NAMALWA (cell line): ENCODE measurements at places on chromosomes 13 and 19.
A peak's percentile ranks its signal among the peaks of the same experiment; 100 is the strongest.

- no peak for DNase-seq
Observed at GRCh38 chr13:96816874-96817273, 177.4 kb downstream of the OXGR1 start.

GRCh38 chr13:79044415-79044814 is 361.6 kb downstream of the RBM26 start:
- no peak for DNase-seq

- no peak for DNase-seq
Observed at GRCh38 chr19:30681162-30682100, 309.2 kb downstream of the ZNF536 start.

DNA sequence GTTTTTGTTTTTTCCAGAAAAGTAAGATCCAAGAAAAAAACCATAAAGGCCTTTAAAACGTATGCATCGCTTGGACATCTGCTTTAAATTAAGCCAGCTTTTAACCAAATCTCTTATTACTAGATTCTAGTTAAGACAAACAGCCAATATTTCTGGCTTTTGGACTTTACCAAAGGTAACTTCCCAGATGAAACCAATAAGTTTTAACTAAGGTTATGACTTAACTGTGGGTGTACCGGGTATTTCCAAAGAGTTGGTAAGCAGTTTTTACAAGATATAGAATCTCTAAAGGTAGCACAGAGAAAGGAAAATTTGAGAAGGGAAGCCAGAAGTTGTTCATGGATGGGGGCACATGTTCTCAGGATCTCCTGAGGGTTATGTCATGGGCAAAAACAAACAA is 34.0 kb downstream of the CEACAM1 start:
- DNase-seq = no peak

DNA sequence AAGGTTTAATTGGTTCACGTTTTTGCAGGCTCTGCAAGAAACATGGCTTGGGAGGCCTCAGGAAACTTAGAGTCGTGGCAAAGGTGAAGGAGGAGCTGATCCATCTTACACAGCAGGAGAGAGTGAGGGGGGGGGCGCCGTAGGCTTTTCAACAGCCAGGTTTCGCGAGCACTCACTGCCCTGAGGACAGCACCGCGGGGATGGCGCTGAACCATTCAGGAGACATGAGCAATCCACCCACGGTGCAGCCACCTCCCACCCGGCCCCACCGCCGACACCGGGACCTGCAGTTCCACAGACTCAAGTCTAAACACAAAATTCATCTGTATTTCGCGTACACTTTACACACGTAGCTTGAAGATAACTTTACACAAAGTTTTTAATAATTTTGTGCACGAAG is 73.6 kb downstream of the KDM4B start:
- DNase-seq = peak; percentile 26

DNA sequence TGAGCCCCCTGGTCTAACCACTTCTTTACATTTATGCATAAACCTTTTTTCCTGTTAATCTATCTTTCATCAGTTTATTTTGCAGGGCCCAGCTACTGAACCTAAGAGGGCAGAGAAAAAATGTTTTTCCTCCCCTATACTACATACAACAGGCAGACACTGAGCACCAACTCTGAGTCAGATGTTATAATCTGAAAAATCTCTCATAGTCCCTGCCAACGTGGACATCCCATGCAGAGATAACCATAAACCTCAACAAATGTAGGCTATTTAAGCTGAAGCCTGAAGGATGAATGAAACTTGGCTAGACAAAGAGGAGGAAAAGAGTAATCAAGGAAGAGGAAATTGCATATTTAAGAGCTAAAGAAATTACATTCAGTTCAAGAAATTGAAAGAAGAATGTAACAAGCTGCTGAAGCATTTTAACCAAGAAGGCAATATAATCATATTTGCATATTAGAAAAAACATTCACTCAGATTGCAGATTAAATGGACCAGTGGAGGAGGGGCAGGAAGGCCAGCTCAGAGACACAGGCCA is 2.6 kb downstream of the NEK3 start:
- DNase-seq = no peak

- no peak for DNase-seq
Observed at GRCh38 chr19:40438284-40438683, 5.9 kb downstream of the SERTAD3 start.

DNA sequence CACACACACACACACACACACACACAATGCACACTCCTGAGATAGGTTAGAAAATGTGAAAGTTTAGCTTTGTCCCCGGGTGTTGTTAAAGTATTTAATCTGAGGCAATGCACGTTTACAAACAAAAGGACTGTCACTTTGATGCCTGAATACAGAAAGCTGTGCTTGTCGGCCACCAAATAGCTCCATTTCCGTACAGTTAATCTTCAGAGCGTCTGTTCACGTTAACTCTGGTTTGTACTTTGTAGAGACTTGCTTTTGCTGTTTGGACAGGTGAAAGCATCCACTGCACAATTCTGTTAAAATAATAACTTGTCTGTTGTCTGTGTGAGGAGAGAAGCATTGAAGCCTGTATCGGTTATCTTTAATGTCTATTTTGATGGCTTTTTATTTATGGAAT is 267.8 kb downstream of the FGF9 start:
- no peak for DNase-seq

DNA sequence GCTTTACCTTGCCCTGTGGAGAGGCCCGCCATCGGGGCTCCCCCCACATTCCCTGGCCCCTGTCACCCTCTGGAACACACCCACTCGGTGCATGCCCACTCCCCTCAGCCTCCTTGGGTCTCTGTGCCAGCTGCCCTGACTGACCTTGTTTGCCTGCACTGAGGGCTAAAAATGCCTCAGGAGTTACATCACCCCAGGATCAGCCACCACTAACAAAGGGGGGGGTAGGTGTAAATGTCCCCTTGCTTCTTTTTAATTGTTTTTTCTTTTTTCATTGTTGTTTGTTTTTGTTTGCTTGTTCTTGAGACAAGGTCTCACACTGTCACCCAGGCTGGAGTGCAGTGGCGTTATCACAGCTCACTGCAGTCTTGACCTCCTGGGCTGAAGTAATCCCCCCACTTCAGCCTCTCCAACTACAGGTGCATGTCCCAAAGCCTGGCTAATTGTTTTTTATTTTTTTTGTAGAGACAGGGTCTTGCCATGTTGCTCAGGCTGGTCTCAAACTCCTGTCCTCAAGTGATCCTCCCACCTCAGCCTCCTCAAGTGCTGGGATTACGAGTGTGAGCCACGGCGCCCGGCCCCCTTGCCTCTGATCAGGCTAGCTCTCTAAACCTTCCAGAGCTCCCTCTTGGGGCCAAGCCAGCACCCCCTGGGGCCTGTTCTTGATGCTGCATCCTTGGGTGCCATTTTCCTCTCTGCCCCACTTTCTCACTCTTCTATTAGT is 297.1 kb downstream of the UQCRFS1 start:
- DNase-seq = no peak

GRCh38 chr13:41970022-41970421 is 9.1 kb upstream of the VWA8 start:
- DNase-seq = no peak
